ENCODE measurements at places on chromosomes 2 and 18.

DNA sequence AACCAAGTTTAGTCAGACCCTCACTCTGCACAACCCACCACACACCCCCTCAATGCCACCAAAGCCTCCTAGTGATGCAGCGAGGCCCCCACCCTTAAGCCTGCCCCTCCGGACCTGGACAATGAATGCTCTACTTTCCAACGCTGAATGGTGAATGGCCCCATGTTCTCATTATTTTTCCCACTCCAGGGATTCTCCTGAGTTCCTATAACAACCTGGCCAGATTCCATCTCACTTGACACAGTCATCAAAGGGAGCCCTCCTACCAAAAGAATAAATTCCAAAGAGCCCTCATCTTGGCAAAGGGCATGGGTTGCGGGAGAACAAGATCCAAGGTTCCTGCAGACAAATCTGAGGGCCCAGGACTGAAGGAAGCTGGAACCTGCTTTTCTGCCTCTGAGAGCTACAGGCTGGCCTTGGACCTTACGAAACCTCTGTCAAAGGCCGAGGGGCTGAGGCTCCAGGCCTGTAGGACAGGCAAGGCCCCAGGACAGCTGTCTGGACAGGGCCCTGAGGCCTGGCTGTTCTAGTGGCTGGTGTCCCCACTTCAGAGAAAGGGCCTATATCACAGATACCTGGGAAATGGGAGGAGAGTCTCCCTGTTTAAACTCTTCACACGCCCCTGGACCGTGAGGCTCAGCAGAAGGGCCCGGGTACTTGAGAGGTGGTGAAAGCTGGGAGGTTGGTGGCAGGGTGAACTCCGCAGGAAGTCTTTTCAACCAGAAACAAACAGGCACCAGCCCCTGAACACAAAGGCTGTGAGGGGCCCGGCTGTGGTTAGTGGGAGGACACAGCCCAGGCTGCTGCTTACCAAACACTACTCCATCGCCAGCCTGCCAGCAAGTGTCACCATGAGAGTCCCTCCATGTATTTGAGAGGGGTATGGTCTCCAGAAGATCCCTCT lies 27.3 kb downstream of the SFXN5 start:
- no peak for DNase-seq

GRCh38 chr2:73986085-73986681 lies 1.5 kb downstream of the TET3 start:
- DNase-seq: peak; percentile 21

GRCh38 chr2:124763611-124764010 lies 738.5 kb downstream of the CNTNAP5 start:
- no peak for DNase-seq

GRCh38 chr2:54329482-54330161 lies 73.6 kb upstream of the TSPYL6 start:
- DNase-seq: no peak

- DNase-seq: no peak
These were observed 65.9 kb upstream of the CPO start for GRCh38 chr2:206873423-206873822.

DNA sequence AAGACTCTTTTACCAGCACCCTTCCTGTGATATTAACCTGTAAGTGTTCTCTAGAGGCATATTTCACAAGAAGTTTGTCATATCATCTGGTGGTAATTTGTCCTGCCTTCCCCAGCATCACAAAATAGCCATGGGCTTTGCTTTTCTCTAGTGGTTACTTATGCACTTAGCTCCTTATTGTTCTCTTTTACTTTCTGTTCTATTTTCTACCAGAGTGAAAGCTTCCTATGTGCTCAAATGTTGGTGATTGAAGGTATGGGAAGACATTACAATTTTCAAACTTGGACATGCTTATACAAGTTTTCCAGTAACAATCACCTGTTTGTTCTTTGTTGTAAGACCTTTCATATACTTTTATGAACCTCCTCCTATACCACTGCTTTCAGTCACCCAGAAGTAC lies 87.0 kb upstream of the KCNH7 start:
- no peak for DNase-seq

DNA sequence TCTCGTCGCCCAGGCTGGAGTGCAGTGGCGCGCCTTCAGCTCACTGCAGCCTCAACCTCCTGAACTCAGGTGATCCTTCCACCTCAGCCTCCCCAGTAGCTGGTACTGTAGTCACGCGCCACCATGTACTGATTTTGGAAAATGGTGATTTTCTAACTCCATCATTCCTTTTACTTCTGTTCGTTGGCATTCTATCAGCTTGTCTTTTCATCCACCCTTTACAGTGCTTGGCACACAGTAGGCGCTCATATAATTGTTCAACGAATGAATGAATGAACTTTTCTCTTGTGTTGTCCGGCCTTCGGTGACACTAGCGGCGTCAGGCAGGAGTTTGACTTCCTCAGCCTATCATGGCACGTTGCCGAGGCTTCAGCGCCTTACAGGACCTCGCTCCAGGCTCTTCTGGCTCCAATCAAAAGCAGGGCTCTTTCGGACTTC lies 373 bp upstream of the MTHFD2 start:
- DNase-seq: no peak

DNA sequence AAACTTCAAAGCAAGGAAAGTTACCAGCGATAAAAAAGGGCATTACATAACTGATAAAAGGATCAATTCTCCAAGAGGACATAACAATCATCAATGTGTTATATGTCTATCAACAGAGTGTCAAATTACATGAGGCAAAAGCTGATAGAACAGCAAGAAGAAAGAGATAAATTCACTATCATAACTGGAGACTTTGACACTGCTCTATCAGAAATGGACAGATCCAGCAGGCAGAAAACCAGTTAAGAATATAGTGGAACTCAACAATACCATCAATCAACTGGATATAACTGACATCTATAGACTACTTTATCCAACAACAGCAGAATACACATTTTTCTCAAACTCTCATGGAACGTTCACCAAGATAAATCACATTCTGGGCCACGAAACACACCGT lies 65.0 kb downstream of the ROCK2 start:
- no peak for DNase-seq

DNA sequence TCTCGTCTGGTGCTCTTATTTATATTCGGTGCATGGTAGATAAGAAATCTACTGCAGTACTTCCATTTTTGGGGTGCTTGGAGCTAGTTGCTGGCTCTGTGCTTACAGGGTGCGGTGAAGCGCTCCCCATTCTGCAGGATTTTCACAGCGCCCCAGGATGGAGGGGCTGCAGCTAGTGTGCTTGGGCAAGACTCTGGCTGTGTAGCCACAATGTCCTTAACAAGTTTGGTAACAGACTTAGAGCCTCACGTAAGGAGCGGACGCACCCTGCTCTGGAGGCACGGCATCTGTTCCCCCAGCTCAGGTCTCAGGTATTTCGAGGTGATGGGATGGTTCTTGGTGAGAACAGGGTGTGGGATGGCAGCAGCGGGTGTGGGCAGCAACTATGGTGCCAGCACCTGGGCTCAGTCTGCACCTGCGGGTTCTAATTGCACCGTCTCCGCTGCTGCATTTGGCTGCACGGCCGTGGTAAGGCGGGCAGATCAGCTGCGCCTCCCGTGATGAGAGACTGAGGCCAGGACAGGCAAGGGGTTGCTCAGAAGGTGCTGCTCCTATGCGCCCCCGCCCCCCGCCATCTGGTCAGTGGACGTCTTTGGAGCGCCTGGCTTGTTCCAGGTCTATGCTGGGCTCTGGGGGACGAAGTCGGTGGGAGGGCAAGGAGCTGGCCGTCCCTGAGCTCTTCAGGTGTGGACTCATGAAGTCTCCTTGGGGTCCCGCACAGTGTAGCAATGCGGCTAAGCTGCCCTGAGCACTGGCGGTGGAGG lies 20.1 kb upstream of the ALLC start:
- DNase-seq: no peak

GRCh38 chr2:33033606-33034081 lies 86.9 kb downstream of the LTBP1 start:
- no peak for DNase-seq

- no peak for DNase-seq
These were observed 440.7 kb downstream of the THSD7B start for GRCh38 chr2:137206069-137206468.

GRCh38 chr2:23563151-23563550 lies 178.2 kb downstream of the KLHL29 start:
- no peak for DNase-seq

- no peak for DNase-seq
These were observed 20.6 kb downstream of the KCMF1 start for GRCh38 chr2:84991404-84992160.

GRCh38 chr2:240346015-240346752 lies 89.3 kb upstream of the GPC1 start:
- no peak for DNase-seq

- DNase-seq: no peak
These were observed 28.4 kb upstream of the ARMC9 start for GRCh38 chr2:231170055-231170454.

DNA sequence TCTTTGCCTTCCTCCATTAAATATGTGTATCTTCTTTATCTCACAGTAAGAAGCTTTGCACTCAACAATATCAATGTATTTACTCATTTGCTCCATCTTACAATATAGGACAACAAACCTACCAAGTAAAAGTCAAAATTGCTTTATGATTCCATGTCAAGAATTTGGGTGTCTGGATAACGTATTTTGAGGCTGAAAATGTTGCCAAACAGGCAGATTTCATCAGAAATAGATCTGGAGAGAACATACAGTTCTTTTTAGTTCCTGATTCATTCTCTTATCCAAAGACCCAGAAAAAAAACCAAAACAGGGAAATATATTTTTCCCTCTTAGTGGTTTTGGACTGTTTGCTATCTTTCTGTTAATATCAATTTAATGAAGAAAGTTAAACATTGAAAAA lies 621.1 kb downstream of the STK39 start:
- DNase-seq: no peak

- DNase-seq: no peak
These were observed 24.1 kb upstream of the ACVR1 start for GRCh38 chr2:157900203-157900602.

GRCh38 chr2:27093430-27094352 lies 7.1 kb downstream of the KHK start:
- DNase-seq: no peak

GRCh38 chr18:48901145-48902022 lies 49.4 kb downstream of the SMAD7 start:
- DNase-seq: no peak

GRCh38 chr2:145374165-145374564 lies 854.2 kb upstream of the ZEB2 start:
- DNase-seq: no peak

- DNase-seq: no peak
These were observed 718.8 kb downstream of the DPP10 start for GRCh38 chr2:115161081-115161770.

DNA sequence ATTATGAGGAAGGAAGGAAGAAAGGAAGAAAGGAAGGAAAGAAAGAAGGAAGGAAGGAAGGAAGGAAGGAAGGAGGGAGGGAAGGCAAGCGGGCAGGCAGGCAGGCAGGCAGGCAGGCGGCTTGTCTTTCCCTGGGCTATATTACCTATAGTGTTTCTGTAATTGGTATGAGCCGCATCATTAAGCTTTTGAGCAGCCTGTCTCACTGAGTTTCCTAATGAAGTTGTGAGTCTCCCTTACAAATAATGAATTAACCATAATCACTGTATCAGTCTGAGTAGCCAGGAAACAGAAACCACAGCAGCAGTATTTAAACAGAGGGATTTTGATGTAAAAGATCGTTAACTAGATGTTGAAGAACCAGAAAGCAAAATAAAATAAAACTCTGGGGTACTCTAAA lies 11.8 kb upstream of the SULT1C3 start:
- DNase-seq: no peak

DNA sequence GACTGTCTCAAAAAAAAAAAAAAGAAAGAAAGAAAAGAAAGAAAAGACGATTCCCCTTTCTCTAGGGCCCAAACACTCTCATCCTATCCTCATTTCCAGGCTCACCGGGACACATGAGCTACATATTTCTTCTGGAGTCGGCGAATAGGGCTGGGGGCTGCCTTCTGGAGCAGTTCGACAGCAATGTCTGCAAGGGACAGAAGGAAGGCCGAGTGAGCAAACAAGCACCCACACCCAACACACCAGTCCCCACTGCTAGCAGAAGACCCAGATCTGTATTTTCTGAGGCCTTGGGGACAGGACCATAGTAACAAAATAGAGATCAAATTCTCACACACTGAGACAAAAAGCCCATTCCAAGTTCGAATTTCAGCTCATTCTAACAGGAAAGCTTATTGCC lies 1.2 kb downstream of the CNPPD1 start:
- no peak for DNase-seq
